ENCODE measurements at places on chromosomes 1 and 21.

DNA sequence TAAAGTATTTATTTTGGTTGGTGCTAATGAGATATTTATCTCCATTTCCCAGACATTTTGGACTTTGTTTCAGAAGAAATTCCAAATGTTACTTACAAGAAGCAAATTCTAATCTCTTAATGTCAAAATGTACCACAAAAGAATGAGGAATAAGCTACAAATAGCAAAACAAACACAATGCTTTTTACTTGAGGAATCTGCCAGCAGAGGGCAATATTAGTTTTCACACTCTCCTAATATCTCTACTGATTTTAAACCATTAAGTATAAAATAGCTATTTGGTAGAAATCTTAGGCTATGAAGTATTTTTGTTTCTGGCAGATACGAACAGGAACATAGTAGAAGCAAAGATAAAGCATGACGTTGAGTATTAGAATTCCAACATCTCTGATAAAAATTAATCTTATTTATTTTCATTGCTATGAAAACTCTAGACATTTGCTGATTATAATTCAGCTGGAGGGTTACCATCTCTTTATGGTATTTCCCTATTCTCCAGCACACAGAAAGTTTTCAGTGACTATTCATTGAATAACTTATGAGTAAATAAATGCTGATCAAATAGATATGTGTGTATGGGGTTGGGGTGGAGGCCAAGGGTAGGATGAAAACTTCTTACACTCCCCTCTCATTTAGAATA lies 13.4 kb upstream of the HMCN1 start:
- peak; percentile 36 for DNase-seq

DNA sequence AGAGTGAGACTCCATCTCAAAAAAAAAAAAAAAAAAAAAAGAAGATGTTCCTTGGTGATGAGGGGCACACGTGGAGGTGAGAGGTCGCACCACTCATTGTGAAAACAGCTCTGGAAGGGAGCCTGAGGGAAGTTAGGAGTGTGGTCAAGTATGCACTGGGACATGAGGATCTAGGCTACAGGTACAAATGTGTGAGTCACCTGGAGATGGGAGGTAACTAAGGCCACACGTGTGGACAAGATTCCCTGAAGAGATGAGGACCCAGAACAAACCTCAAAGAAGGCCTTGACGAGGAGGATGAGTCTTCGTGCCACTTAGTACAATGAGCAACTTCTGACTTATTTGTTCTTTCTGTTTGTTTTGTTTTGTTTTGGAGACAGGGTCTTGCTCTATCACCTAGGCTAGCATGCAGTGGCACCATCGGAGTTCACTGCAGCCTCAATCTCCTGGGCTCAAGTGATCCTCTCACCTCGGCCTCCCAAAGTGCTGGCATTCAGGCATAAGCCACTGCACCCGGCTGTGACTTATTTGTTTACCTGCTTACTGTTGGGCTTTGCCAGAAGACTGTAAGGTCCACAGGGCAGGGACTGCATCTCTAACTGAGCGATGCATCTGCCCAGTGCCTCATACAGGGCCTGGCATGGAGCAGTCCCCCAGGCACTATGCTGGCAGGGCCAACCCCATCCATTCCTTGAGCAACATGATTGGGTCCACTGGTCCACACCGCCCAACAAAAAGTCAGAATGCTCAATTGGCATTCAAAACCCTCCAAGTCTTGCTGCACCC lies 6.4 kb downstream of the ASAP3 start:
- DNase-seq, result no peak

DNA sequence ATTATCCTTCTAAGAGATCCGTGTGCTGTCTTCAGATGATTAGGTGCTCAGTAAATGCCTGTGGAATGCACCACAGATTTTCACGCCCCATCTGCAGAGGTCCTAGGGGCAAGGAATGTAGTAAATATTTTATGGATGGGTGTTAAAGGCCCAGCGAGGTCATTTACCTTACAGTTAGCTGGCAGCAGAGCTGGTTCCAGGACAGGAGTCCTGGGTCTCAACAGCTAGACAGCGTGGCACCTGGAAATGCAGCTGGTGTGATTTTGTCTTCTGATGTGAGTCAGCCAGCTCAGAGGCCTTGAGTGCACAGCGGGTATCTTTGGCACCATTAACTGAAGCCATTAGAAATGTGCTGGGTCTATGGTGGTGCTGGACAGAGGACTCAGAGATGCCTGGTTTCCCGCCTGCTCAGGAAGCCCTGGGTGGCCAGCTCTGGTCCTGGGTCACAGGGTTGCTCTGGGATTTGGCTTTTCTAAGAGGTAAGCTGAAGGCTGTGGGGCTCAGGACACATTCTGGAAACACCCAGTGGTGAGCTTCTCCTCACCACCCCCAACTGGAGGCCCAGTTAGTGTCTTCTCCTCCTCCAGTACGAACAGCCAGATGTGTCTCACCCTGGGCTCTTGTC lies 65.5 kb downstream of the DDX20 start:
- DNase-seq, result no peak

- DNase-seq, result no peak
Observed at GRCh38 chr1:205240118-205240517, 12.4 kb downstream of the TMCC2 start.

DNA sequence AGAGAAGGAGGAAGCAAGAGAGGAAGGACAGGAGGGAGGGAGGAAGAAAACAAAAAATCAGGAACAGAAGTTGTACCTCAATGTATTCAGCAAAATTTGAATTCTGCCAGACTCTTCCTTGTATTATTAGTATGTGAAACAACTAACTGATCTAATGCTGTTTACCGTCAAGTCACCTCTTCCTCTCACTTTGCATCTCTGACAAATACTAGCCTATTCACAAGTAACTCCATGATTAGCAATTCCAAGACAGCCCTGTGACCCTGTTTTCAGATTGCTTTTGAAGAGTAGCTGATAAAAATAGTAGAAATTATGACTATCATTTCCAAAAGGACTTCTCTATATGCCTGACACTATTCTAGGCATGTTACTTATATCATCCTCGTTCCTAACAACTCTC lies 445.4 kb downstream of the NEGR1 start:
- no peak for DNase-seq

DNA sequence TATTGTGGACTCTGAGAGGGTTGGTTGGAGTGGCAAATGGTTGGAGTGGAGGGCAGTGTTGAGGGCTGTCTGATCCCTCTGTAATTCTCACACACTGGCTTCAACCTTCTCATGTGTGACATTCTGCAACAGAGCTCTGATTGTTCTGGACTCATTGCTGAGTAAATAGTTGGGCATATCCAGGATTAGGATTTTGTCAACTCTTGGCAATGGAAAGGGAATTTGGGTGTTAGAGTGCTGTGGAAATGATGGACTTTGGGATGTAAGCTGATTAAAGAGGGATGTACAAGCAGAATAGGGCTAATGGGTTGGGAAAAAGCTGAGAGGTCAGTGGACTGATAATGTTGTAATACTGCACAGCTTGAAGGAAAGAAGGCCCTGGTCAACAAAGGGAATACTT lies 16.5 kb downstream of the TLCD4 start:
- DNase-seq, result no peak

DNA sequence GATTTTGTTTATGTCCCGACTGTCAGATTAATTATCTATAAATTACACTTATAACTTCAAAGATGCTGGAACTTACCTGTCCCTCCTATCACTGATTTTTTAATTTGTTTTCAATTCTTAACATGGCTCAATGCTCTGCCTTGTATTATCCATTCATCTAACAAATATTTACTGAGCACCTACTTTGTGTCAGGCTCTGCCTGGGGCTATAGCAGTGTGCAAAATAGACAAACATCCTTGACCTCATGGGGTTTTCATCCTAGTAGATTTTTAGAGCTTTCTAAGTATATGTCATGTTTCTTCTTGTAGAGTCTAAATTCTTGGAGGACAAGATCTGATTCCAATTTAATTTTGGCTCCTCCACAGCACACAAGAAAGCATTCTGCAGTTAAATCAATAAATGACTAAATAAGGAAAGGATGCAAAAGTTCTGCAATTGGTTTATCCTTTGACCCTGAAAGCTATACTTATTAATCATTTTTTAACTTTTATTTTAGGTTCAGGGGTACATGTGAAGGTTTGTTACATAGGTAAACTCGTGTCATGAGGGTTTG lies 10.8 kb upstream of the SMYD2 start:
- no peak for DNase-seq

DNA sequence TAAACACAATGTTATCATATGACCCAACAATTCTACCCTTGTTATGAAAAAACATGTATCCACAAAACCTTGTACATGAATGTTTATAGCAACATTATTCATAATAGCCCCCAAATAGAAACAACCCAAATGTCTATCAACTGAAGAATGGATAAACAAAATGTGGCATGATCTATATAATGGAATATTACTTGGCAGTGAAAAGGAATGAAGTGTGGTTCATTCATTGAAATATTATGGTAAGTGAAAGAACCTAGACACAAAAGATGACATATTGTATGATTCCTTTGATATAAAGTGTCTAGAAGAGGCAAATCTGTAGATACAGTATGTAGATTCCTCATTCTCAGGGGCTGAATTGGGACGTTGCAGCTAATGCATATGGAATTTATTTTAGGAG lies 151.2 kb downstream of the KIF26B start:
- DNase-seq, result no peak

GRCh38 chr1:78980511-78980910 lies 26.0 kb downstream of the ADGRL4 start:
- DNase-seq, result no peak

GRCh38 chr1:171756856-171757255 lies 15.0 kb upstream of the VAMP4 start:
- no peak for DNase-seq

GRCh38 chr1:157862114-157863070 lies 20.8 kb upstream of the CD5L start:
- DNase-seq, result no peak
